ENCODE measurements at places on chromosomes 6 and 20. TPM values are rescaled to one million over a fixed set of nuclear protein-coding genes. Genes with fewer than 3 reads are reported as not detected.
A peak's percentile ranks its signal among the peaks of the same experiment; 100 is the strongest.

DNA sequence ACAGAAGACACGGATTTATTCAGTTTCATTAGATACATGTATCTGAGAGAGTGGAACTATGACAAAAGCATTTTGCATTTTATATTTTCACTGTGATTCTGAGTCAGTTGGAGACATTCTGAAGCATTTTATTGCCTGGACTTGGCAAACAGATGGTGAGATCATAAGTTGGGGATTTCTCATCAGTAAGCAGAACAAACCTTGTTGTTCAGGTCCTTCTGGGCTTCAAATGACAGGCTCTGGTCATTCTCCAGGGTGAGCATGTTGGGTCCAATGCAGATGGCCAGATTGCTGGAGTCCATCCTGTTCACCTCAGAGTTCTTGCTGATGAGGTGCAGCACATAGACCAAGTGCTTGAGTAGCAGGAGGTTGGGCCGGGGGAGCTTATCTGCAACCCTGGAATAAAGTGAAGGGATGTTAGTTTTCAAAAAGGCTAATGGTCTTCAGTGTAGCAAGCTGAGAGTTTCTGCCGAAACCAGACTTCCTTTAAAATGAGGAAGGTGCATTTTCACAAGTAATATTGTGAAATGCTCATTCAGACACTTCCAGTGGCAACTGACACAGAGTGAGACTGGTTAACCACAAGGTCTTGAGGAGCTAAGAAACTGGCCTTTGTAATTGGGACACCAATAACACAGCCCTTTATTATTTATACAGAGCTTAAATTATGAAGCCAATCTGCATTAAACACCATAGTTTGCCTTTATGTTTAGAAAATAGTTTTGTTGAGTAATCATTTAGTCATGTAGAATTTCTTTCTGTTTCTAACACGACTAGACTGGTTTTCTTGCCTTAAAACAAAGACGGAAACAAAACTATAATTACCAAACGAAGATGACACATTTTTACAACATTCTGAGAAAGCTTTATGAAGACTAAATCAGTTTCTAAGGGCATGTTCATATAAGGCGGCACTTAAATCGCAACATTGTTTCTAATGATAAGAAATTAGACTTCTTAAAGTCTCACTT, 5.6 kb downstream of the TAGAP start:
- peak; percentile 39 for DNase-seq

DNA sequence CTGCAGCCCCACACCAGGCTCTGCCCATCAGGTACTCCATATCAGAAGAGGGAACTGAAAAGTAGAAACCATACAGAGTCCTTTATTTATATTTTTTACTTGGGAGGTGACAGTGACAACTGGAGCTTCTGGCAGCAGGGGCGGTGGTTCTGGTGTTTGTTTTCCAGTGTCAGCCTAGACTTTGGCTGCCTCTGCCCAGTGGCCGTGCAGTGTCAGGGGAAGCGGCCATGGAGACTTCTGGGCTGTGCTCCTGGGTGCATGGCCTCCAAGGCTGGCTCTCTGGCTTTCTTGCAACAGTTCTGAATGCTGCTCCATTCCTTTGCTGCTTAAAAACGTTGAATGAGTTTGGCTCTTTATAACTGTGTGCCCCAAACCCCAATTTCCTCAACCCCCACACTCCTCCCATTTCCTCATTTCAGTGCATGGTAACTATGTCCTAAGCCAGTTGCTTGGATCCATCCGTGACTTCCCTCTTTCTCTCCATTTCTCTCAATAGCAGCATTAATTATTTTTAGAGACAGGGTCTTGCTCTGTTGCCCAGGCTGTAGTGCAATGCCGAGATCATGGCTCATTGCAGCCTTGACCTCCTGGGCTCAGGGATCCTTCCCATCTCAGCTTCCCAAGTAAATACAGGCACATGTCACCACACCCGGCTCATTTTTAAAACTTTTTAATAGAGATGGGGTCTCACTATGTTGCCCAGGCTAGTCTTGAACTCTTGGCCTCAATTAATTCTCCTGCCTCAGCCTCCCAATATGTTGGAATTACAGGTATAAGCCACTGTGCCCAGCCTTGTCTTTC, 141.1 kb upstream of the SGK1 start:
- DNase-seq = no peak

GRCh38 chr6:35776364-35777215, at the start of gene CLPSL2:
Gene CLPSL2, plus strand, starts transcription at chr6:35776598. Its CDS starts 21 bp downstream, at chr6:35776619.
- no peak for DNase-seq

GRCh38 chr6:159766906-159767305, 5.1 kb downstream of the ACAT2 start:
- no peak for DNase-seq

DNA sequence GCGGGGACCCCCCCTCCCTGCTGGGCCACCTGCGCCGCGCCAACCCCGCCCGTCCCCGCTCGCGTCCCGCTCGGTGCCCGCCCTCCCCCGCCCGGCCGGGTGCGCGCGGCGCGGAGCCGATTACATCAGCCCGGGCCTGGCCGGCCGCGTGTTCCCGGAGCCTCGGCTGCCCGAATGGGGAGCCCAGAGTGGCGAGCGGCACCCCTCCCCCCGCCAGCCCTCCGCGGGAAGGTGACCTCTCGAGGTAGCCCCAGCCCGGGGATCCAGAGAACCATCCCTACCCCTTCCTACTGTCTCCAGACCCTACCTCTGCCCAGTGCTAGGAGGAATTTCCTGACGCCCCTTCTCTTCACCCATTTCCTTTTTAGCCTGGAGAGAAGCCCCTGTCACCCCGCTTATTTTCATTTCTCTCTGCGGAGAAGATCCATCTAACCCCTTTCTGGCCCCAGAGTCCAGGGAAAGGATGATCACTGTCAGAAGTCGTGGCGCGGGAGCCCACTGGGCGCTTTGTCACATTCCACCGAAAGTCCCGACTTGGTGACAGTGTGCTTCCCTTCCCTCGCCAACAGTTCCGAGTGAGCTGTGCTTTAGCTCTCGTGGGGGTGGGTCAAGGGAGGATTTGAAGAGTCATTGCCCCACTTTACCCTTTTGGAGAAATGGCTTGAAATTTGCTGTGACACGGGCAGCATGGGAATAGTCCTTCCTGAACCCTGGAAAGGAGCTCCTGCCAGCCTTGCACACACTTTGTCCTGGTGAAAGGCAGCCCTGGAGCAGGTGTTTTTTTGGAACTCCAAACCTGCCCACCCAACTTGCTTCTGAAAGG, 2.1 kb downstream of the VEGFA start:
- no peak for DNase-seq

DNA sequence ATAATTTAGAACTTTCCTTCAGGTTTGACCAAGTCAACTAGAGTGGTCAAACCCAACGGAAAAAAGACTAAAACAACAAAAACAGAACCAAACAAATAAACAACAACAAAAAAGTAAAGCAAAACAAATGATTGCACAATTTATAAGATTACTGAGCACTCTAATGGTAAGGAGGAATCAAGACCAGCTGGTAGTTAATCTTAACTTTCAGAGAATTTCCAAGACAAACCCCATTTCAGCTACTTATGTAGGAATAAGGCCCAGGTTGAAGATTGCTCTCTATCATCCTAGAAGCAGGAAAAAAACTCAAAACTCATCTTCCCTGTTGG, 34.3 kb downstream of the UBD start:
- DNase-seq = no peak

- DNase-seq = no peak
These were observed 10.1 kb downstream of the PPP1R3G start for GRCh38 chr6:5095236-5095635.

DNA sequence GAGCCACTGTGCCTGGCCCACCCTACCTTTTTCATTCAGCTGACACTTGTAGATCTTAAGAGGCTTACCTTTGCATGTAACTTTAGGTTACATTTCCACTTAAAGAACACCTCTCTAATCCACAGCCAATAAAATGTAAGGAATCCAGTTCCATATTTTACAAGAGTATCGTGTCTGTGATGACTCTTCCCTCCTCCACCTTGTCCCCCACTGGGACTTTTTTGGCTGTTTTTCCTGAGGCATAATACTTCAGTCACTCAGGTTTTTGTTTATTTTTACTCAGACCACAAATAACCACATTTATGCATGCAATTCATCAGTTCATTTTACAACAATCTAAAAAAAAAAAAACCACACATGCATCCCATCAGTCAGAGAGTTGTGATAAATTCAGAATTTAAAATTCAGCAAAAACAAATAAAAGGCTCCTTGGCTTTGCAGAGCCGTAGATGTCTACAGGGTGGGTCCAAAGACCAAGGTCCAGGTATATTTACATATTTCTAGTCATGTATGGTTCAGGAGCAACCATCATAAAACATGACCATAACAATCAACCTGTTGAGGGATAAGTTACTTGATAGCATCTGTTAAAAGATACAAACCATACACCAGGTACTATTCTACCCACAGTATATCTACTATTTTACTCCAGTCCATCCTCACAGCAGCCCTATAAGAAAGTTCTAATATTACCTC, 9.9 kb downstream of the ATXN1 start:
- no peak for DNase-seq

DNA sequence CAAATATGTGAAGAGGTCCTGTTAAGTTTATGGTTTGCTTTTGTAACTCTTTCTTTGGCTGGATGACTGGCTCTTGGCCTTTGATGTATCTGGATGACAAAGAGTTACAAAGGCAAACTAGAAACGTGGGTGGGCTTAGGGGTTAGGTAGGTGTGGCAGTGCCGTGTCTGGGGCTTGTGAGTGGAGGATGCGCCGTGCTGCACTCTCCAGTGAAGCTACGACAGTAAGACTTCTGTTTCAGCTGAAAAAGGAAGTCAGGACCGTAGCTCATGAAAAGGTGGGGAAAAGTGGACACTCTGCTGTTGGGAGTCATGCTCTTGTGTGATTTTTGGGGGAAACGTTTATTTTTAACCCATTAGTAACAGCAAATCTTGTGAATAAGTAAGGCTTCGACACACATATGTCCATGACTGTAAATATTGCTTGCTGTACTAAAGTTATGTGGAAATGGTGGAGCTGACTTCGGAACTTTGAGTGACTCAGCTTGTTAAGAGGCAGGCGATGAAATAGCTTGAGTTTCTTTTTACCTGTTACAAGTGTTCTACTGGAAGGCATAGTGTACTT, 45.6 kb downstream of the DUSP22 start:
- DNase-seq = no peak

- peak; percentile 2 for DNase-seq
These were observed 47.4 kb downstream of the LGSN start for GRCh38 chr6:63272397-63272796.

COL21A1 gene
- total RNA-seq = not detected

MAP3K7 gene
- 21.1 TPM for total RNA-seq

SOX18 gene
- not detected for total RNA-seq

MRAP2 gene
- total RNA-seq = not detected

CST9 gene
- not detected for total RNA-seq

ABCC10 gene
- total RNA-seq = 81.7 TPM

MATN4 gene
- total RNA-seq = not detected
